A549 treated with CORT108297 at 1 μM for 4 hours (cell line): ENCODE measurements at places on chromosomes 6 and 20. TPM values are rescaled to one million over a fixed set of nuclear protein-coding genes. Genes with fewer than 3 reads are reported as not detected.

GINS1 gene
- total RNA-seq, result 27.5 to 33.7 TPM (median 32.5 TPM) in 5 replicates

RNF39 gene
- 0.03 to 0.07 TPM (median 0.05 TPM) in 3 of 5 replicates, not detected in the others for total RNA-seq

EEF1A2 gene
- total RNA-seq, result 141 to 180 TPM (median 158 TPM) in 5 replicates

SLC26A8 gene
- total RNA-seq, result not detected in 5 replicates

C20orf204 gene
- total RNA-seq, result 0.20 to 0.62 TPM (median 0.50 TPM) in 5 replicates

SOX18 gene
- 1.1 to 2.4 TPM (median 2.0 TPM) in 5 replicates for total RNA-seq

HECA gene
- 1.2 to 2.0 TPM (median 1.8 TPM) in 5 replicates for total RNA-seq

IMPG1 gene
- total RNA-seq, result not detected in 5 replicates

THBS2 gene
- total RNA-seq, result not detected in 5 replicates

MAP1LC3A gene
- total RNA-seq, result 16.6 to 31.0 TPM (median 26.7 TPM) in 5 replicates

GPR63 gene
- total RNA-seq, result 0.45 to 0.60 TPM (median 0.53 TPM) in 5 replicates

GNAS gene
- total RNA-seq, result 680 to 764 TPM (median 724 TPM) in 5 replicates

MEP1A gene
- total RNA-seq, result not detected in 5 replicates

SH3BGRL2 gene
- 0.24 to 0.33 TPM (median 0.27 TPM) in 5 replicates for total RNA-seq
